Epithelial cell of proximal tubule (primary cell): ENCODE measurements at places on chromosomes 12 and 14. TPM values are rescaled to one million over a fixed set of nuclear protein-coding genes. Genes with fewer than 3 reads are reported as not detected.

- DNase-seq = no peak
Measured at GRCh38 chr14:74973905-74974363, 18.5 kb upstream of the PGF start.

GRCh38 chr12:48933664-48934311 lies 8.5 kb upstream of the FKBP11 start:
- no peak for DNase-seq

GRCh38 chr12:98085046-98085755 lies 430.2 kb upstream of the TMPO start:
- DNase-seq = no peak

- no peak for DNase-seq
Measured at GRCh38 chr12:100661300-100661951, 87.9 kb downstream of the GAS2L3 start.

GRCh38 chr12:89864411-89864810 lies 155.8 kb upstream of the ATP2B1 start:
- no peak for DNase-seq

DNA sequence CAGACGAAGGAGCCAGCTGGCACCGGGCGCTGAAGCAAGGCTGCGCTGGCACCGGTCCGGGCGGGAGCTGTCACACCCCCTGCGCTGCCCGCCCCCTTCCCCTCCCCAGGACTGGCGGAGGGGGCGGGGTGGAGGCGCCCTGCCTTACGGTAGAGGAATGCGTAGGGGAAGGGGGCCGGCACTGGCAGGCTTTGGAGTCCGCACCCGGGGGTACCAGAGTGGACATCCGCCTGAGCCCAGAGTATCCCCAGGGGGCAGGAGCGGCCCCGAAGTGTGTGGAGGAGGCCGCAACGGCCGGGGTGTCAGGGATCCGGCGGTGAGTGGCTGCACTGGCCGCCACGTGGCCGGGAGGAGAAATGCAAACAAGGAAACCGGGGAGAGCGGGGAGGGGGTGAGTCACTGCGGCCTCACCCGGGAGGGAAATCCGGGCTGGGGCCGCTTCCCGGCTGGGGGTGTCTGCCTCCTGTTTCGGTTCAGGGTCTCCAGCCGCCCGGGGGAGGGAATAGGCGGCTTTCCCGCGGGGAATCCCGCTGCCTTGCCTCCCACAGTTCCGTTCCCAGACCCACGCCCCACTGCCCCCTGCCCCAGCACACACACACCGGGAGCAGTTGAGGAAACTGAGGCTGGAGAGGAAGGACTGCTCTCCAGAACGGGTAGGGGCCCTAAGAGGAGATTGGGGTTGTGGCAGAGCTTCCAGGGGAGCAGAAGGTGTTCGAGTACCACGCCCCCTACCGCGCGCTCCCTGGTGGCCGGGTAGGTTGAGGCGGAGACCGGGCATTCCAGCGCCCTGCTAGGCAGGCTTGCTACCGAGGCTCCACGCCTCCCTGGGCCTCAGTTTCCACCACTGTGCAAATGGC lies at the start of gene RAPGEF3:
RAPGEF3 (minus strand) TSS at position 47 of the 857 bp plus-strand sequence. CDS start 324 bp downstream, outside the sequence.
- no peak for DNase-seq

Gene OR4E2
- not detected in 2 replicates for total RNA-seq

DNA sequence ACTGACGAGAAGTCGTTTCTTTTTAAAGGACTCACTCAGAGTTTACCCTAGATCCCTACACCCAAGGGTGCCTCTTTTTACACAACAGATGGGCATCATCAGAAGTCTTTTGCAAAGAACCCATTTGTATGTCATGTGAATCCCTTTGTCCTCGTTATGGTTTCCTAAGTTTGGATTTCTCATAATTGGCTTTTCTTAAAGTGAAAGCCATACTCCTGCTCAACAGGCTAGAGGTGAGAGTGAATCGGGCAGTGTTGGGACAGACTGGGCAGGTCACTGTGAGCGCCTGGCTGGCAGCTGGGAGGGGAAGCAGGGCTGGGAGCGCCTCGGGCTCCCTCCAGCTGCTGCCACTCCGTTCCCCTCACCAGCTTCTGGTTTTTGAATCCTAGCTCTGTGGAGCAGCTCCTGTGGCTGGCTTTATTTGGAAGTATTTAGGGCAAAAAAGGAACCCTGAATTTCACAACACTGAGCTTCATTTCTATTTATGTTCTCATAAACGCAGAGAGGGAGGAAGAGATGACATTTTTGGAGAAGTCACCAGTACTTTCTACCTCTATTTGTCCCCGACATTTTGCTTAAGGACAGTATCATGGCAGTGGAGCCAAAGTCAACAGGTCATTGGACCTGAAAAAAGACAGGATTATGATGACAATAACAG lies 63.8 kb upstream of the ACTN1 start:
- DNase-seq = no peak

- DNase-seq = no peak
Measured at GRCh38 chr14:23984891-23985602, 3.7 kb upstream of the DHRS4L2 start.

- no peak for DNase-seq
Measured at GRCh38 chr12:64767495-64767894, 8.3 kb upstream of the GNS start.

Gene SLC25A3
- 671 and 903 TPM in 2 replicates for total RNA-seq

GRCh38 chr12:46958053-46958452 lies 121.4 kb upstream of the PCED1B start:
- peak; percentile 64 for DNase-seq

Gene ATL1
- 2.0 and 5.3 TPM in 2 replicates for total RNA-seq

DNA sequence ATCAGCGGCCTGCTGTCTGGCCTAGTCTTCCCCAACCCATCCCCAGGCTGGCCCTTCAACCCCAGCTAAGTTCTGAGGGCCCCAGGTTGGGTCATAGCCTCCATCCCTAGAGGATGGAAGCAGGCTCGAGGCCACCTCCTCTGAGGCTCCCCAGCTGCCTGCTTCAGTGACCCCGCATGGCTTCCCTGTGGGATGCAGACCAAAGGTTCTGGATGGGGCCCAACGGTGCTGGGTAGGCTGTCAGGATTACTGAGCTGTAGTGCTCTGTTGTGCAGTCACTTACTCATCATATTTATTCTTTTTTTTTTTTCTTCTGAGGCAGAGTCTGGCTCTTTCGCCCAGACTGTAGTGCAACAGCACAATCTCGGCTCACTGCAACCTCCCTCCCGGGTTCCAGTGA lies 92.0 kb downstream of the IRF2BPL start:
- no peak for DNase-seq

Gene ADIPOR2
- 22.6 and 22.8 TPM in 2 replicates for total RNA-seq

DNA sequence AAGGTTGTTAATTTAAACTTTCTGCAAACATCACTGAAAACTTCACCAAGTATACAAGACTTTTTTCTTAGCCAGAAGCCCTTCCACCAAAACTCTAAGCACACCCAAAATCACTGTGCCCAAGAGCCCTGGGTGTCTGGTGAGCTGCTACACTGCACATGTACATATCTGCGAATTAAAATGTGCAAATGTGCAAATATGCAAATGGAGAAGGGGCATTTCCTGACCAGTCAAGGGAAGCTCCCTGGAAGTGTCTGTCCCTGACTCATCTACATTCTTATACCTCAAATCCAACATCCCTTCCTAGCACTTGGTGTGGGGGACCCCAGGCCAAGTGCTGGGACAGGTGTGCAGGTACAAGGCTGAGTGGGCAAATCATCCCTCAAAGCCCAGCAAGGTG lies 123.7 kb downstream of the PCNX1 start:
- DNase-seq = no peak

- DNase-seq = no peak
Measured at GRCh38 chr12:121170611-121171260, 38.1 kb downstream of the P2RX7 start.

GRCh38 chr12:56151672-56152131 lies 685 bp upstream of the MYL6B start:
- no peak for DNase-seq

Gene EXD2
- total RNA-seq = 14.0 and 15.2 TPM in 2 replicates

Gene MGAT4C
- total RNA-seq = not detected in 2 replicates

DNA sequence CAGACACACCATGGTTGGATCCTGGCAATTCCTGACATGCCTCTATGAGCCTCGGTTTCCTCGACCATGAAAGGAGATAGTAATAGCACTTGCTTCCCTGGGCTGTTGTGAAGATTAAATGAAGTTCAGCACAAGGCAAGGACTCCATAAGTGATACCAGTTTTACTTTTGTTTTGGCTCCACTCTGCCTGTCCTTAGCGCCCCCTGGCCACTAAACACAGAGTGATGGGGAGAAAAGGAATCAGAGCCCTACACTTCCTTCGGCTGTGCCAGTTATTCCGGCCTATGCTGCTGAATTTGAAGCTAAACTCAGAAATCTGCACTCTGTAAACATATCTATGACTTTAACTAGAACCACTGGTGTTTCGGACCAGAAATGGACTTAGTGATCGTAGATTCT lies 173.8 kb downstream of the C12orf75 start:
- DNase-seq = no peak

DNA sequence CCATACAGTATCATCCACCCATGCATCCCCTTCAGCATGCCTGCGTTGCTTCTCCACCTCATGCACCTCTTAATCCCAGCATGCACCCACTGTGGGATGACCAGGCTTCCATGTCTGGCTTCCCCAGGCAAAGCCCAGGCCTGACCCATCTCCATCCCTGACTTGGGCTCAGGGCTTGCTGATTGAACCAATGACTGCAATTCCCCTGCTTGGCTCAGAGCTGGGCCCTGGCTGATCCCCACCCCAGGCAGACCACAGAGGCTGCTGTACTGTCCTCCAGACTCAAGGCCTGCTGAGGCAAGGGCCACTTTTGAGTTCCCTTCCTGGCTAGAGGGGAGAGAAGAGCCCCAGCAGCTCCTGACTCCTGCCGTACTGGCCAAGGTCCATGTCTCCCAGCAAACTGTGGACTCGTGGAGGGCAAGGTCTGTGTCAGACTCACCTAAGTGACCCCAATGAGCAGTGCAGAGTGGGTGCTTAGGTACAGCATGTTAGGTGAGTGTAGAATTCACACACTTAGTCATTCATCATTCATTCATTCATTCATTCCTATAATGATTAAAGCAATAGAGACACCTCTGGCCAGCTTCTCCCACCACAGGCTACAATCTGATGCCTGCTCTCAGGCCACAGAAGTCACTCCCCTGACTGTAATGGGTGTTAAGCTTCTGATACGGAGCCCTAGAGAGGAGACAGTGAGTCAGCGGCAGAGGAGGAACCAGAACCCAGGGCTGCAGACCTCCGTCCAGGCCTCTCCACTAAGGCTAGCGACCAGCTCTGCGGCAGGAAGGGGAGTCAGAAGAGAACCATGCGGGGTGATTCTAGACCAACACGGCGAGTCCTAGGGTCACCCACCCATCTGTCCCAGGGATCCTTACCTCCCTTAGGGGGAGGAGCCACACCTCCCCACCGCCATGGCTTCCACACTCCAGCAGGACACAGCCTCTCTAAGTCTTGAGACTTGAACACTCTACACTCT lies 2.9 kb downstream of the BEGAIN start:
- DNase-seq = no peak

Gene SIX1
- total RNA-seq = 4.6 and 6.5 TPM in 2 replicates

Gene DDIT3
- total RNA-seq = 13.5 and 20.2 TPM in 2 replicates

- no peak for DNase-seq
Measured at GRCh38 chr12:51103977-51104376, 20.6 kb upstream of the CSRNP2 start.

- no peak for DNase-seq
Measured at GRCh38 chr14:62280366-62280765, 518.1 kb downstream of the SNAPC1 start.

- DNase-seq = no peak
Measured at GRCh38 chr14:24607081-24607480, 2.4 kb downstream of the GZMH start.

Gene CD69
- total RNA-seq = 0.12 and 1.4 TPM in 2 replicates

Gene ZNF605
- total RNA-seq = 3.7 and 5.1 TPM in 2 replicates

- peak; percentile 42 for DNase-seq
Measured at GRCh38 chr12:23431006-23431405, 518.5 kb downstream of the SOX5 start.

Gene CDK2
- total RNA-seq = 62.0 and 81.2 TPM in 2 replicates
